Activated naive CD4-positive, alpha-beta T cell treated with anti-CD3 and anti-CD28 coated beads, Interleukin-2, amount 50 U/mL, for 72 hours (primary cell): ENCODE measurements at places on chromosomes 1 and 21.

GRCh38 chr1:206982216-206982615 lies 12.0 kb upstream of the FCAMR start:
- DNase-seq: peak; percentile 56

DNA sequence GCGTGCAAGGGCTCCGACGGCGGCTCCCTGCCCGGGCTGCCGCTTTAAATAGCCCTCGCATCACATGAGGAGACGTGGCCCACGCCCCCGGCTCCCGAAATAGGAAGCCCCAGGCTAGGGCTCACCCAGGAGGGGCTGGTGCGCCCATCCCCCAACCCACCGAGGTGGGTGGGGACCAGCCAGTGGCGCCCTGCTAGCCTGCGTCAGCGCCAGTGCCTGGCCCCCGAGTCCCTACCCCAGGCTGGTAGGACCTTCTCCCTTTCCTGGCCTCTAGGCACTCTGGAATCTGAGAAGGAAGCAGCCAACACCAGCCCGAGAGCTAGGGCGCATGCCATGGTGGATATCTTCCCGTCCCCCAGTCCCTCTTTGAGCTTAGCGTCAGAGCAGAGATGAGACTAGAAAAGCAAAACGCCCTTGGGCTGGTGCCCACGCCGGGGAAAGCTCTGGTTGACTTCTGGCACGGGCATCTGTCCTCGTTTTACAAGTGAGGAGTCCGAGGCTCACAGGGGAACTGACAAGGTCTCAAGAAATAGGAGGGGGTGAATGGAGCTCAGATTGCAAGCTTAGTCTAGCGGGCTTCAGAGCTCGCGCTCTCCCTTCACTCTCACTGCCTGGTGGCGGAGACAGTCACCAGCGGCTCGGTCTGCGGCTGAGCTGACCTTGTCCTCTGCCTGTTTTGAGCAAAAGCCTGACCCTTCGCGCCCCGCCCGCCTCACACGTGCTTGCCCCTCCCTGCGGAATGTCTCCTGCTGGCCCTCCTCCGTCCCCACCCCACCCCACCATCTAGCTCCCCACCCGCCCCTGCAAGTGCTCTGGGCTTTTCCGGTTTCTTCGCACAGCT lies at the start of gene FABP3:
Gene FABP3, minus strand, starts transcription at position 21 of the 841 bp plus-strand sequence. CDS start 62 bp downstream, outside the sequence.
- no peak for DNase-seq

DNA sequence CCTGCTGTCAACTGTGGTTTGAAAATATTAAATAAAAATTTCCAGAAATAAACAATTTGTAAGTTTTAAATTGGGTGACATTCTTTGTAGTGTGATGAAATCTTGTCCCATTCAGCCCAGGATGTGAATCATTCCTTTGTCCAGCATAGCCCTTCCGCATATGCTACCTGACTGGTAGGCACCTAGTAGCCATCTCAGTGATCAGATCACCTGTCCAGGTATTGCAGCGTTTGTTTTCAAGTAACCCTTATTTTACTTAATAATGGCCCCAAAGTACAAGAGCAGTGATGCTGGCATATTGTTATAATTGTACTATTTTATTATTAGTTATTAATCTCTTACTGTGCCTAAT lies 351.6 kb upstream of the B3GALT2 start:
- DNase-seq: no peak

GRCh38 chr1:9068981-9069325 lies 482 bp downstream of the SLC2A5 start:
- DNase-seq: no peak

DNA sequence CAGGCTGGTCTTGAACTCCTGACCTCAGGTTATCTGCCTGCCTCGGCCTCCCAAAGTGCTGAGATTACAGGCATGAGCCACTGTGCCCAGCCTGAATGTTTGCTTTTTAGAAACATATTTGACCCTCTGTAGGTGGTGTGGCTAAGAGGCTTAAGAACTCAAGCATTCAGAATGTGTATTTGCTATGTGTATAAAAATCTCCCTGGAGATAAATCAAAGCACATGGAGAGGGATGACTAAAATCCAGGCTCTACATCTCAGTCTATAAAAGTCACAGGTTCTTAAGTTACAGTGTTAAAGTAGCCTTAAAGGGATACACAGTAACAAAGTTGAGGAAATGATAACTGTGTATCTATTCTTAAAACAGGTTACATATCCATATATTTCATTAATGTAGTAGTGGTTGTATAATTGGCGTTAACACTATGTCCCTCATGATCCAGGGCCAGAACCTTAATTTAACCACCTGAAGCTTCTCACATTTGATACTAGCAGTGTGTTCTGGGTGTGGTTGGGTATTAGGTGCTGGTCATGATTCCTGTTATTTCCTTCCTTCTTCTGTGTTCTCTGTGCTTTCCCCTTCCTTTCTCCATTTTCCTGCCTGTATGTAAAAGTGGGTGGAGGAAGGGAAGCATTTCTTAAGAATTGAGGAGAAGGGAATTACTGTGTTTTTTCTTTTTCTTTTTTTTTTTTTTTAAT lies 16.2 kb downstream of the GIPC2 start:
- DNase-seq: no peak

DNA sequence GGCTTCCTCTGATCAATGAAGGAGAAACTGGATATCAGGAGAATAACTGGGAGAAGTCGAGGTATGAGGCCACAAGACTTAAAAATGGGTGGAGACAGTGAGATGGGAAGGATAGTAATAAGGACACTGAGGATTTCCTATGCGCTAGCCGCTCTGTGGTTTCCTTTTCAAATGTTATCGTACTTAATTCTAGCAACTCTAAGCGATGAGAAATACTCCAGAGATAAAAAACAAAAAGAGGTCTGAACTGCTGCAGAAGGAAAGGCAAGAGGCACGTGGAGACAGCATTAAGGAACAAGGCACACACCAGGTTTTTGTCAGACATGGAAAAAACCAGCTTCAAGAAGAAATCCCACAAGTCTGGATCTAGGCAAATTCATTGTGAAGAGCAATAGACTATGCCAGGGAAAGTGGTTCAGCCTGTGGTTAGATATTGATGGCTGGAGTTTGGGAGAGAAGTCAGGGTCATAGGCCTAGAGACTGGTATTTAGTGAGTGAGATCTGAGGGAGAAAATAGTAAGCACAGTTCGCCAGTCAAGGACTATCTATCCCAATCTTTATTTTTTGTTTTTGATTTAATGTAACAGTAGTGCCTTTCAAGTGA lies 5.3 kb downstream of the CLCA2 start:
- DNase-seq: no peak

DNA sequence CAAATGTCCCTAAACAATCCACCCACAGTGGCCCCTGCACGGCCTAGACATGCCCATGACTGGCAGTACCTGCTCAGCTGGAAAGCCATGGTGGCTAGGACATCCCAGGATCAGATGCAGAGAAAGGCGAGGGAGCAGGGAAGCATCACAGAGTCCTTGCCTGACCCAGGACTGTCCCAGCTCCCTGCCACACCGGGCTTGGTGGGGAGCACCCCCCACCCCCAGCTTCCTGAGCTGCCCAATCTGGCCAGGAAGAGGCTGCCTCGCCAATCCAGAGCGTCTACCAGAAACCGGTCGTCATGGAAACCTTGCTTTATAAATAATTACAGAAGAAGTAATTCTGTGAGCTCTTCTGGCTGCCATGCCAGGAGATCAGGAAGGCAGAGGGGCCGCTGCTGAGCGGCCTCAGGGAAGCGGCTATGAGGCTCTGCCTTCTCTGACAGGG lies 34.8 kb downstream of the ACOT7 start:
- peak; percentile 83 for DNase-seq

DNA sequence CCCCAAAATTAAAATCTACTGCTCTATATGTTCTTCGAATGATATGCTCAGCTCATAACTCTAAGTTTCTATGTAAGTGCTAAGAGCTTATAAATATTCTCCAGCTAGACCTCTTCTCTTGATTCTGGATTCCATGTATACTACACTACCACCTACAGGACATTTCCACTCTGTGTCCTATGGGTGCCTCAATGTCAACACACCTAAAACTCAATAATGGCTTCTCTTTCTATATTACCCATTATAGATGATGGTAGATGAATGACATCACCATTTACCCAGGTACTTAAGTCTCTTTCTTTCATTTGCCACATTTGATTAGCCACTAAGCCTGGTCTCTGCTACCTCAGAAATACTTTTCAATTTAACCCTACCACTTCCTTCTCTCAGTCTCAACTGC lies 41.3 kb downstream of the TBX19 start:
- DNase-seq: no peak

DNA sequence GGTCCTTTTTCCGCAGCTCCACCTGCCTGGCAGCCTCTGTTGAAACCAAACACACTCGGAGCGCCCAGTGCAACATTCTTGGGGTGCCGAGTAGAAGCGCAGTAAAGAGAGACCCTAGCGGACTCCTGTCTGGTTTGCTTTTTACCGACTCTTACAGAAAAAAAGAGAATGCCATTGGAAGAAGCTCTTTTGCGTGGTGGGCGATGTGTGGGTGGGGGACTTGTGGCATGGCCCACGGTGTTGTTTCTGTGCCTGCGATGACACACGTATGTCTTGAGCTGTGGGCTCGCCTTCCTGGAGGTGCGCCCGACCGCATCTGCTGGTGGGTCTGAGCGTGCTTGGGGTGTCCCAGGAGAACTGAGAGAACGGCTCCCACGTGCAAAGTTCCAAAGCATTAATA lies 7.3 kb upstream of the BARHL2 start:
- DNase-seq: no peak

- DNase-seq: no peak
Measured at GRCh38 chr1:97144527-97144926, 422.9 kb downstream of the PTBP2 start.

- DNase-seq: no peak
Measured at GRCh38 chr1:14027099-14027498, 327.1 kb downstream of the PRDM2 start.

DNA sequence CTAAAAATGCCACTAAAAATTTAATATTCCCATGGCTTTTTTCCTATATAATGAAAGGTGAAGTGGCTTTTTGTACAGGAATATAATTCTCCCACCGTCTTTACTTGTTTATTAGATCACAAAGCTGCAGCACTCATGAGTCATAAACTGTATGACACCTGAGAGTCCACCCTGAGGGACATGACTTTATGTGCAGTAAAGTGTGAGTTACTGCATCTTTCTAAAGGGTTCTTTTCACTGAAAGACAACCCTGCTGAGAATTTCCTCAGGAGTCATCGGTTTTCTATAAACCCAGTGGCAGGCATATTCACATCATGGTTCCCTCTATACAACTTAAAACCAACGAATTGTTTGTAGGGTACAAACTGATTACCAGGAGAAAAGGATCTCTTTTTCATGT lies 77.4 kb downstream of the APP start:
- no peak for DNase-seq

DNA sequence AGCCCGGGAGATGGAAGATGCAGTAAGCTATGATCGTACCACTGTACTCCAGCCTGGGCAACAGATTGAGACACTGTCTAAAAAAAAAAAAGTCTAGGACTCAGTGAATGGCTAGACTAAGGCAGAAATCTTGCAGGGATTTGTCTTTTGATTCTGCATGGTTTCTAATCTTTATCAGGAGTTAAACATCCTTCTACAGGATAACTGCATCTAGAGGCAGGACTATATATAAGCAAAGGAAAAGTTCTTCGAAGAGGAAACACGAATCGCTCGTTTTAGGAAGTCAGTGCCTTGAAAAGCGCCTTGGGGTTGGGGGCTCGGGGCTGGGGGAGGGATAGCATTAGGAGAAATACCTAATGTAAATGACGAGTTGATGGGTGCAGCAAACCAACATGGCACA lies 602 bp upstream of the UFC1 start:
- no peak for DNase-seq

DNA sequence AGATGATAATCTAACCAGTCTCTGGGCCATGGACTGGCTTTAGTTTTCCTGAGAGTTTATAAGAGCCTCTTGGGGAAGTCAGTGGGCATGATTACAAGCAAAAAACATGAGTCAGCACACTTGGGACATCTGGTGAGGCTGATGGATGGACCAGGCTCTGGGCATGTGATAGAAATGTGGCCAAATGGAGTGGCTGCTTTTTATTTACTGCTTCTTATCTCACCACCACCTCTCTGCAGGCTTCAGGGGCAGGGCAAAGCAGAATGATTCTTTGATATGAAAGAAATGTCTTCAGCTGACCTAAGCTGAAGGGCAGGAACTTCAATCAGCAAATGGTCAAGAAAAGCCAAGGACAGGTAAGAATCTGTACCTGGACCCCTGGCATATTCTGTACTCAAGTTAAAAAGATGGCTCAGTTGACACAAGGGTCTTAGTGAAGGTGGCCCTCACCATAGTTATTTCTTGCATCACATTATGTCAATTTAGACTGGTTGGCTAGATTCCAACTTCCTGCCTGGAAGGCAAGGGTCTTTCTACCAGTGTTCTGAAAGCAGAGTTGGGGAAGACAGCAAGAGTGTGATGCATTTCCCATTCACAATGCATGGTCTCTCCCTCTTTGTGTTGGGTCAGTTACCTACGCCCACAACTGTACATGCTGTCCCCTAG lies 162.8 kb downstream of the FASLG start:
- no peak for DNase-seq

DNA sequence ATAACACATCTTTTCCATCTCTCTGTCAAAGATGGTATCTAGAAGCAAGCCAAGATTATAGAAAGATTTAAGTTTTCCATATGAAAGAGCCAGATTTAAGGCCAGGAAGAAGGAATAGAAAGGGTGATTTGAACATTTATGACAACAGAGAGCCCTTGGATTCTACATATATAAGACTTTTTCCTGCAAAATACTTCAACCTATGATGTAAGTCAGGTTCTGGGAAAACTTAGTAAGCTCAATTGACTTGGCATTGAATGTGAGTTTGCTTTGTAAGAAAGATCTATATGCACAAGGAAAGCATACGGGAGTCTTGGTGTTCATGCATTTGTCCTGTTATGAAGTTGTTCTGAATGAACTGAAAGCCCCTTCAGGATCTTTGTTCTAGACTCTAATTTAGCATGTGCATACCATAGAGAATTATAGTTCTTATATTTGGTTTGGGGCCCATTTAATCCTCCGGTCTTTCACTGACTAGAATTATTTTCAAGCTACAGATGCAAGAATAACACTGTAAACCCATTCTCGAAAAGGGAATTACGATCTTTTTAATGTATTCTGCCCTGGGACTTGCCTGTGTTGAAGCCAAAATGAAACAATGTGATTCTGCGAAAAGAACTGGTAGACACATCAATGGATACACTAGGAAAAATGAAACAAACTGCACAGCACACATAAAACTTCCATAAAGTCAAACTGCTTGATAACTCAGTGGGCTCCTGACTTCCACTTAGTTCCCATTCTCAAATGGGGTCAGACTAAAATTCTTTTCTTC lies 152.8 kb downstream of the DISP1 start:
- no peak for DNase-seq
